ENCODE measurements at places on chromosomes 13 and 19.
A peak's percentile ranks its signal among the peaks of the same experiment; 100 is the strongest.

DNA sequence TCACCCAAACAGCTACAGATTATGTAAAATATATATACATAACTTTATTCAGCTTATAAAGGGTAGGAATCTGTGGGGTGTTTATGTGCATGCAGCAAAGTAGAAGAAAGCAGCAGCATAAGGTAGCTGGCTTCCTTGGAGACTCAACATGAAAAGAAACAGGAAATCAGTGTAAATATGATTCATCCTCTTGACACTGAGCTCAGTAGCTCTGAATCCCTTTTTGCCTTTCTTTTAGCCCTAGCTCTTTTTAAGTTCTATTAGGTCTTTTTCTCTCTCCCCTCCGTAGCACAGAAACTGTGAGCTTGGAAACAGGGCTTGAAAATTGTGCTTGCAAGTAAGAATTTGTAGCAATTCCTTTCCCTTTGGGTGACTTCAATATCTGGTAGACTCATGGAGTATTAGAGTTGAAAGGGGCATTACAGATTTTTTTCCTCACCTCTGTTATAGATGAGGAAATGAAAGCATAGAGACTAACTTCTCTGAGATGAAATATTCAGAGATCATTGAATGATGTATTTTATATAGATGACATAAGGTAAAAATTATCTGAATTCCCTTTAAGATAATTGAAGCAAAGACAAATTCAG lies 314.4 kb downstream of the PCDH9 start:
- no peak for DNase-seq

DNA sequence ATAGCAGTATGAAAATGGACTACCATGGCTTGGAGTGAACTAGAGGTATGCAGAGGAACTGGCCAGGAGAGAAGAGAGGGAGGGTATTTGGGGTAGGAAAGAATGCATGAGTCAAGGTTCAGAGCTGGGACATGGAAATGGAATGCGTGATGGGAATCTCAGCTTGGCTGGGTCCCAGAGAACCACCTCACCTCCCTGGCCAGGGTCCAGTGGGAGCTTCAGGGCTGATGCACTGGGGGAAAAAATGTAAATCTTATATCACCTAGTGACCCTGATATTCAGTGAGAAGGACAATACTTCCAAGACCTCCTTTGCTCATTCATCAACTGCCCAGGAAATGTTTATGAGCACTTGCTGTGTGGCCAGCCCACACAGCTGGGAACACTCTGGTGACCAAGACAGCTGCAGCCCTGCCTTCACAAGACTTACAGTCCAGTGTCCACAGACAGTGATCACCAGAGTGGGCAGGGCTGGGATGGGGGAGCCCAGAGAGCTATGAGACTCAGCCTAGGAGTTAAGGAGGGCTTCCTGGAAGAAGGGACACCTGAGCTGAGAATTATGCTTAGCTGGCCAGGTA lies 12.8 kb downstream of the IGSF23 start:
- DNase-seq: no peak

DNA sequence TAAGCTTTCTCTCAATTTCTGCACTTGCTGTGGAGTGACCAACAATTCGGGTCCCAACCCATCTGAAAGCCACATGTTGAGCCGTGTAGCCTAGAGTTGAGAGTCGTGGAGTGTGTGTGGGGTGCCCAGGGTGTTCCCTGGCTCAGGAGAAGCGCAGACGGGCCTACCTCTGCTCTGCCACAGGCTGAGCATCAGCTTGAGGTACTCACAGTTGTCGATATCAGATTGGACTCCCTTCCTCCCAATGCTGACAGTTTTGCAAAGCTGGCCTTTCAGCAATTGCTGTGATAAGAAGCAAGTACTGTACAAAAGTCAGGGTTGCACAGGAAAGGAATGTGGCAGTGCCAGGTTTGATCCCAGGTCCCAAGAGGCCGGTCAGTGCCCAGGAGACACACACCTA lies 133.4 kb upstream of the SPACA7 start:
- DNase-seq: no peak

DNA sequence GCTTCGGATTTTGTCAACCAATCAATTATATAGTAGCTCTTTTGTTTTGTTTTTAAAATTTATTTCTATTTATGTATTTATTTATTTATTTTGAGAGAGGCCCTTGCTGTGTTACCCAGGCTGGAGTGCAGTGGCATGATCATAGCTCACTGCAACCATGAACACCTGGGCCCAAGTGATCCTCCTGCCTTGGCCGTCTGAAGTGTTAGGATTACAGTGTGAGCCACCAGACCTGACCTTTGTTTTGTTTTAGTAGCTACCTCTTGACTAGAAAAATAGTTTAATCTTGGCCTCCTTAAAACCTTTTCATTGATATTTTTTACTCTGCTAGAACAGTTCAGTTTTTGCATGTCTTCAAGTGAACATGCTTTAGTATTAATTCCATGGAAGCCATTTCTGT lies 15.1 kb downstream of the GARRE1 start:
- no peak for DNase-seq

DNA sequence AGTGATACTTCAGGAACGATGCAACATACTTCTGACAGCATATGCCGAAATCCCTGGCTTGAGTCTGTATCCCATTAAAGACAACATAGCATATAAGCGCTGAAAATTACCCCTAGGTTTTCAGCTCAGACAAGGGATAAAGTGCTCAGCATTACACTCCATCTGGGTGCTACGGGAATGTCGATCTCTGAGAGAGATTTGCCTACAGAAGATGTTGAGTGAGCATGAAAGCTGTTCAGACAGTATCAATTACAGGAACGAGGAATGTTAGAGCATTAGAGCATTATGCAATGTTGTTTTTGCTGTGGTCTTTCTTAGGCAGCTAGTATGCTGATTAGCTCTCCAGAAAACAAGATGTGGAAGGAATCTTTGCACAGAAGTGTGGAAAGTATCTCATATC lies 484.5 kb downstream of the LIG4 start:
- DNase-seq: no peak

- DNase-seq: no peak
These were observed 10.0 kb downstream of the SBNO2 start for GRCh38 chr19:1163934-1164683.

DNA sequence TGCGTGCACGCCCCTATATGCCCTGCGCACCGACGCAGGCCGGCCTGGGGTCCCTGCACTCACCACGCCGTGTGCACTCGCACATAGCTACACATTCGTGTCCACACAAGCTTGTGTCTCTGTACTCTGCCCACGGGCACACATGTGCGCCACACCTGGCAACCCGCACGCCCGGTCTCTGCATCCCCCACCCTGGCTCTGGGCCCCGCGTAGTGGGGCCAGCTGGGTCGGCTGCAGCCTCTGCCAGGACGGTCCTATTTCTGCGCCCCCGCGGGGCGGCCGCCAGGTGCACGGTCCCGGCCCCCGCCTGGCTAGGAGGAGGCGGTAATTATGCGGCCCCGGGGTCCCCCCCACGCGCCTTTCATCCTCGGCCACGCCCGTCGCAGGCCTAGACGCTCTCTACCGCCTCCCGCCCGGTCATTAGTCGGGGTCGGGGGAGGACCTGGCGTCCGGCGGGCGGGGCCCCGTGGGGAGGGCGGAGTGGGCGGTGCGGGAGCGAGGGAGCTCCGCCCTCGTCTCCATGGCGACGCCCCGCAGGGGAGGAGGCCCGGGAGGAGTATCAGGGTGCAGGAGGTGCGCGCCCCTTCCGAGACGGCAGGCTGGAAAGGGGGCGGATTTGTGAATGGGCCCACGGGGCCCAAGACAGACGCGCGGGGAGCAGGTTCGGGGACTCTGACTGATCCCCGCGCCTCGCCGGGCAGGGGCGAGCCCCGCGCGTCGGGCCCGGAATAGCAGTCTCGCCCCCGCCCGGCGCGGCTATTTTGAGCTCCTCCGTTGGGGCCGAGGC lies 2.8 kb upstream of the CIRBP start:
- peak; percentile 86 for DNase-seq

- DNase-seq: no peak
These were observed 13.4 kb upstream of the WDR18 start for GRCh38 chr19:970695-971094.

- no peak for DNase-seq
These were observed 1074.3 kb upstream of the PCDH9 start for GRCh38 chr13:68304286-68304893.

- no peak for DNase-seq
These were observed 520.1 kb downstream of the SUCLA2 start for GRCh38 chr13:47480951-47481350.

GRCh38 chr13:111962431-111962891 lies 104.5 kb upstream of the SOX1 start:
- no peak for DNase-seq

GRCh38 chr13:85140192-85140591 lies 659.0 kb downstream of the SLITRK6 start:
- DNase-seq: no peak

GRCh38 chr19:52171321-52172169 lies at the start of gene ZNF836:
TSS of gene ZNF836 (minus strand) at chr19:52171621. CDS start at chr19:52168072, 3,549 bp downstream.
- DNase-seq: peak; percentile 88

DNA sequence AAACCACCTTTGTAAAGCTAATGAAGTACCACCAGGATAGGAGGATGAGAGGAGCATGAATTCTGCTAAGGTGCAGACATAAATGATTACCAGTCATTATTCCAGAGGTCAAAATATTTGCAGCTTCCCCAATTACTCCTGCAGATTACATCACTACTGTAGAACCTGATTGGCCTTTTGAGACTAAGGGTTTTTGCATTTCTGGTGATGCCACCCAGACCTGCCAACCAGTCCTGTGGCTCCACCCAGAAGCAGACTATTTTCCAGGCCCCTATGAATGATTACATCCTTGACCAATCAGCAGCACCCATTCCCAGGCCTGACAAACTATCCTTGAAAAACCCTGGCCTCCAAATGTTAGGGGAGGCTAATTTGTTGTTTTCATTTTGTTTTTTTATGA lies 11.2 kb upstream of the KCNC3 start:
- DNase-seq: no peak

DNA sequence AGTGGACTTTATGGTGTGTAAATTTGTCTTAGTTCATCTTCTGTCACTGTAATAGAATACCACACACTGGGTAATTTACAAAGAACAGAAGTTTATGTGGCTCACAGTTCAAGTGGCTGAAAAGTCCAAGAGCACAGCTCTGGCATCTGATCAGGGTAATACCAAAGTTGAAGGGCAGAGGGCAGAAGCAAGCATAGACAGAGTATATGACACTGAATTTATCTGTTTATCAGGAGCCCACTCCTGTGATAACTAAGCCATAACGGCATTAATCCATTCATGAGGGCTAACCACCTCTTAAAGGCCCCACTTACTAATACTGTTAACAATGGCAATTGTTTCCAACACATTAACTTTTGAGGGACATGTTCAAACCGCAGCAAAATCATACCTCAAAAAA lies 4.0 kb upstream of the RFXAP start:
- DNase-seq: no peak

- no peak for DNase-seq
These were observed 1.5 kb downstream of the PHF11 start for GRCh38 chr13:49497272-49497671.

DNA sequence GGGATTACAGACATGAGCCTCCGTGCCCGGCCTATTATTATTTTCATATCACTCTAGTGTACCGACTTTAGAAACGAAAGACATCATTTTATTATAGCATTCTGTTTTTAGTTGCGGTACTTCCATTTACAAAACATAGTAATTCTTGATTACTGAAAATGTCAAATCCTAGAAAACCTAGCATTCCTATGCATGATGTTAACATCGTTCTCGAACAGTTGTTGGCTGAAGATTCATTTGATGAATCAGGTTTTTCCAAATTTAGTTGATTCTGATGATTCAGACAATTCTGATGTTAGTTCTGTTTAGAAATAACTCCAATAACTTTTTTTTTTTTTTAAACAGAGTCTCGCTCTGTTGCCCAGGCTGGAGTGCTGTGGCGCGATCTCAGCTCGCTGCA lies 11.5 kb upstream of the MTRF1 start:
- DNase-seq: no peak

- DNase-seq: no peak
These were observed 84.7 kb upstream of the GPR183 start for GRCh38 chr13:99391781-99392469.

GRCh38 chr19:18150776-18151624 lies 2.0 kb upstream of the PIK3R2 start:
- no peak for DNase-seq
